Right atrium auricular region (tissue), 2 donors: ENCODE measurements at places on chromosomes 1 and 21.

DNA sequence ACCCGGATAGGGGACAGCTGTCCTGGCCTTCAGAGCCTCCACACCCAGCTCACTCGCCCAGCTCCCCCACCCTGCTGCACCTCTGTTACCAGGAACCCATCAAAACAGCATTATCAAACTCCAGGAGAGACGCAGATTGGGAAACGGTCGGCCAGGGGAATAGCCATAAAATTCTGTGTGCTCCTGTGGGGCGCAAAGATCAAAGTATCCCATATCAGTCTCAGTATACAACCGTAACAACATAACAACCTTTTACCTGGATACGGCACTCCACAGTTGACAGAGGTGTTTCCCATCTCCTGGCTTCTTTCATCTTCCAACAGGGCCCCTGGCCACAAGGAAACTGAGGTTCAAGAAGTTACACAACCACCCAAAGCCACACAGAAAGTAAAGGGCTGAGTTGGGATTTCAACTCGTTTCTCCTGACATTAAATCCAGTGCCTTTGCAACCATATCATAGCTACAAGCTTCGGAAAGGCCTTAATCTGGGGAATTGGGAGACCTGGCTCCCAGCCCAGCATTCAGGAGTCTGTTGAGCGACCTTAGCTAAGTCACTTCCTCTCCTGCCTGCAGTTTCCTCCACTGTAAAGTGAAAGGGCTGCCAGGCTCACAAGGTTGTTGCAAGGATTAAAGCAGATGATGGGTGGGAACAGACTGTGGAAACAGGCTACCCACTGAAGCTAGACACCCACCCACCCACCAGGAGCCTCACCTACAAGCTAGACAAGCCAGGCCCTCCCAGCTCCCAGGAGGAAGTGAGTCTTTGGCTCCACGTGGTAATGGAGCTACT, 8.1 kb upstream of the EPHB2 start:
- DNase-seq: no peak

DNA sequence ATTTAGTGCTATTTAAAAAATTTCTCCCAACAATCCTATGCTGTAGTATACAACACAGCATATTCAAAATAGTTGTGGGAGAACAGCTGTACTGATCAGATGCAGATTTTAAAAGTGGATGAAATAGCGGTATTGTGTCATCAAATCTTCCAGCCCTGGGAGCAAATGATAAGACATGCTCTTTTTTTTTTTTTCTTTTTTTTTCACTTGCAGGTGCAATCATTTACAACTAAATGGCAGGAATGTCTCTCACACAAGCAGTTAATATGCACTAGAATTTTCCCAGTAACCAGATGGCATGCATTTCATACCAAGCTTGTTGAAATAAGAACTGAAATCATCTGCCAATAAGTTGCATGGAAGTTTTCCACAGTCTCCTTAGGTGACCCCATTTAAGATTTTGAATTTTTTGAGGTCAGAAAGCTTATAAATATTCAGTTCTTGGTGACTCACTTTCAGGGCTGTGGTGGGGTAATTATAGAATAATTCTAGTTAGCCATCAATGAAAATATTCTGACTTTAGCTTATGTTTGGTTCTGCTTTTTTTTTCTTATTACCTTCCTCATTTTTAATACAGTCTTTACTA, 623.9 kb upstream of the NR5A2 start:
- DNase-seq: no peak

DNA sequence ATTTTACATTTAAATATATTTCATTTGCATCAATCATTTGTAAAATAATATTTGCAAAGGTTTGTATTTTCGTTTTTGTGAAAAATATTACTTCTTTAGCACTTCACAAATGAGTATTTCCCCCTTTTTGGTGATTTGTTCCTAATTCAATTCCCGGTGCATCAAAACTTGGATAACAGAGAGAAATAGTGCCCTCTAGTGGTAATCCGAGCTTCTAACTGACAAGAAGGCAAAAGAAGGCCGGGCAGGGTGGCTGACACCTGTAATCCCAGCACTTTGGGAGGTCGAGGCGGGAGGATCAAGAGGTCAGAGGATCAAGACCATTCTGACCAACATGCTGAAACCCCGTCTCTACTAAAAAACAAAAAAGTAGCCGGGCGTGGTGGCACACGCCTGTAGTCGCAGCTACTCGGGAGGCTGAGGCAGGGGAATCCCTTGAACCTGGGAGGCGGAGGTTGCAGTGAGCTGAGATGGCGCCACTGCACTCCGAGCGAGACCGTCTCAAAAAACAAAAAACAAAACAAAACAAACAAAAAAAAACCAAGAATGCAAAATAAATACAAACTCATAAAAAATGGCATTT, 137.7 kb downstream of the COL11A1 start:
- no peak for DNase-seq

DNA sequence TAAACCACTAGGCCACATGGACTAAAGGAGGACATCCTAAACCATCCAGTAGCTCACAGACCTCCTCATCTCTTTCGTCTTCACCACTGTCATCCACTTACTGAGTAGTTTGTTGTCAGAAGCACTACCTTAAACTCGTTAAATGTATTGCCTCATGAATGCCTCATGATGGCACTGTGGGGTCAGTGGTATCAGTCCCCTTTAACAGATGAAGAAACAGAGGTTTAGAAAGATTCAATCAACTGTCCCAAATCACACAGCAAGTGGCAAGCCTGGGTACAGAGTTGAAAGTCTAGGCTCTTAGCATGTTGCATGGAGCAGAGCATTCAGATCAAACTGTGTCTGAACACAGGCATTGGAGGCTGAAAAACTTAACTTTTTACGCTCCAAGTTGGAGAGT, 183.6 kb upstream of the KIAA0040 start:
- DNase-seq: no peak

DNA sequence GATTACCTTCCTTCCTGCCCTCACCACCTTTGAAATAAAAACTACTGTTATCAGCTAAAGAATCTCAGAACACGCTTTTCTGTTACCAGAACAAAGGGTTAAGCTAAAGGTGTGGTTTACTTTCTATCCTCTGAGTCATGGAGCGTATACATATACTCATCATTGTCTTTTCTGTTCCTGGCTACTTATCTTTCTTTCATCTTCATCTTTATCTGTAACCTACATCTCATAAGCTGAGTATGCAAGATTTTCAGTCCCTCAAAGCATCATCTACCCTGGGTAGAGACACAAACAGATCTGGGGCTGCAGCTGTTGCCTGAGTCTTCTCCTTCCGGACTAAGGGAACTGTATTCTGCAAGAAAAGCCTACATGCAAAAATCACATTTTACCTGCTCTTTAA, 75.6 kb downstream of the LMO4 start:
- DNase-seq: no peak

GRCh38 chr1:228058949-228059633, 23.4 kb upstream of the ARF1 start:
- DNase-seq: no peak

GRCh38 chr1:181013144-181013543, 9.5 kb downstream of the STX6 start:
- no peak for DNase-seq

DNA sequence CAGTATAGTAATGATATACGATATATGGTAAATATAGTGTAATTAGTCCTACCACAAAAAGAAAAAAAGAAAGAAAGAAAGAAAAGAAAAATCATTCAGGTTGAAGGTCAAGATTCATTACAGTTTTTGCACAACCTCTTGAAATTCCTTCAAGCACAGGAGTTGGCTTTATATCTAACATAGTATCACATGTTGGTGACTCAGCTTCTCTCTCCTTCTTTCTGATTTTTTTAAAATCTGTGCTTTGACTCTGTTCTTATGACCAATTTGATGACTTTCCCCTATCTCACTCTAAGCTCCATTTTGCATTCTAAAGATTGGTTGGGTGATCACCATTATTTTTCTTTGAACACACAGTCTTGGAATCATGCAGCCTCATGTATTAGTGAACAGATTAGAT, 148.2 kb upstream of the COL11A1 start:
- no peak for DNase-seq

- DNase-seq: no peak
These were observed 27.4 kb downstream of the CACHD1 start for GRCh38 chr1:64497088-64497883.

GRCh38 chr1:156767879-156768604, 707 bp downstream of the PRCC start:
- DNase-seq: no peak

DNA sequence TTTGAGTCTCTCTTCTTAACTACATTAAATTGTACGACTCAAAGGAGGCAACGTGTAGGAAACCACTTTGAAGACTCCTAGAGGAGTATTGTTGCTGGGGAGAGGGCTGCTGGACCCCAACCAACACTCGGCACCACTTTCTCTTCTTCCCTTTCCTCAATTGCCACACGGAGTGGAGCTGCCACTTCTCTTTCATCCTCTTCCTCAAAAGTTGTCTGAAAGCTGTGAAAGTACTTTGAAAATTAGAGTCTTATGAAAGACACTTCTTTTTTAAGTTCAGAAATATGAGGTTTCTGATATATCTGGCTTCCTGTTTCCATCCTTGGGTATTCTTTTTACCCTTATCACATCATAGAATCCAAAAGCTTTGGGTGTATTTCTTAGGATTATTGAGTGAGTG, 59.5 kb downstream of the MRPS6 start:
- DNase-seq: no peak

GRCh38 chr1:60255565-60255964, 182.0 kb upstream of the C1orf87 start:
- no peak for DNase-seq

DNA sequence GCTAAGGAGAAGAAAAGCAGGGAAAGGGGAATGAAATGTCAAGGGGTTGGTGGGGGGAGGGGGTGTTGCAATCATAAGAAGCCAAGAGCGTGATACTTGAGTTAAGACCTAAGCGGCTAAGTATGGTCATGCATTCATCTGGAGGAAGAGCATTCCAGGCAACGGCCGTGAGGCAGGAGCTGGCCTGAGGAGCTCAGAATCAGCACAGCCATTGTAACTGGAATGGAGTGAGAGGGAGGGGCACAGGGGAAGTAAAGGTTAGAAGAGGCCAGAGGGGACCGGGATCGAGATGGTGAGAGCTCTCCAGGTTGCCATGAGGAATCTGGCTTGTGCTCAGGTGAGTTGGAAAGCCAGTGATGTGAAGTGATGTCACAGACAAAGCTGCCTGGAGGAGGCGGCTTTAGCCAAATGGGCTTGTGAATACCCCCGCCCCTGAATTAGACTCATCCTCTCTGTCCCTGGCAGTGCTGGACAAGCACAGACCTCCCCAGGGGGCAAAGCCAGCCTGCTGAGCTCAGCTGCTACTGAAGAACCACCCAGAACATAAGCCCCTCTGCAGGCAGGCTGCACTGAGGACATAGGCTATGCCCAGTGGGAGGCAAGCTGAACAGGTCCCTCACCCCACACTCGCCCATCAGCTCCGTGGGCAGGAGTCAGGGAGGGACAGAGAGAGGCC, 61.1 kb upstream of the LAPTM5 start:
- no peak for DNase-seq

DNA sequence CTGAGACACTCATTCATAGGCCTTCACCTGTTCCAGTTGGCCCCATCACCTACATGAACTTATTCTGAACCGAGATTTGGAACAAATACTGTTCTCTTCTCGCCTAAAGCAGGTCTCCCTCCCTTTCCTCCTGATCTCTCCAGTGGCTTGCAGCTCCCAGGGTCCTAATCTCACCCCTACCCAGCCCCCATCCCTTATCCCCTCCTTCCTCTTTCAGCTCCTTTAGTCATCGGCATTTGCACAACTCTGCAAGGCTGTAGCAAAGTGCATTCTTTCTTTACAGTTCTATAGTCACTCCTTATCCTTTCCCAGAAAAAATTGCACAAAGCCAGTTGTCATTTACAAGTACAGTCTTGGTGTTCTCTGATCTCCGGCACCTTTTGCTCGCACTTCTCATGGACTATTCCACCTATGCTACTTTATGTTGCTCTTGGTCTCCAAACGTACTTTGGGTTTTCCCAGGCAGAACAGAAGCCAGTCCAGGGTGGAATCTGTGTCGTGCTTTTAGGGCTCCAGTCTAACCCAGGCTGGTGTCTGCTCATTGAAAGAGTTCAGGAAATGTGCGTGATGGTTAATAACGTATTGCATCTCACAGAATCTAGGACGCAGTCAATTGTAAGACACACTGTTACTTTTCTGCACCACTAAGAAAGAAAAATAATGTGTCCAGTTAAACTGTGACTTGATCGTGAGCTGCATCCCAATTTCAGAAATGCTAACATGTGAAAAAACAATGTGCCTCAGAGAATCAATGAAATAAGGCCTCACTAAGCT, 965 bp downstream of the ABCA4 start:
- no peak for DNase-seq

- peak; percentile 50 for DNase-seq
These were observed 56.2 kb upstream of the LBR start for GRCh38 chr1:225483818-225484656.

- DNase-seq: no peak
These were observed 36.4 kb downstream of the WNT9A start for GRCh38 chr1:227911376-227911775.
